ENCODE measurements at places on chromosomes 7 and 10.

DNA sequence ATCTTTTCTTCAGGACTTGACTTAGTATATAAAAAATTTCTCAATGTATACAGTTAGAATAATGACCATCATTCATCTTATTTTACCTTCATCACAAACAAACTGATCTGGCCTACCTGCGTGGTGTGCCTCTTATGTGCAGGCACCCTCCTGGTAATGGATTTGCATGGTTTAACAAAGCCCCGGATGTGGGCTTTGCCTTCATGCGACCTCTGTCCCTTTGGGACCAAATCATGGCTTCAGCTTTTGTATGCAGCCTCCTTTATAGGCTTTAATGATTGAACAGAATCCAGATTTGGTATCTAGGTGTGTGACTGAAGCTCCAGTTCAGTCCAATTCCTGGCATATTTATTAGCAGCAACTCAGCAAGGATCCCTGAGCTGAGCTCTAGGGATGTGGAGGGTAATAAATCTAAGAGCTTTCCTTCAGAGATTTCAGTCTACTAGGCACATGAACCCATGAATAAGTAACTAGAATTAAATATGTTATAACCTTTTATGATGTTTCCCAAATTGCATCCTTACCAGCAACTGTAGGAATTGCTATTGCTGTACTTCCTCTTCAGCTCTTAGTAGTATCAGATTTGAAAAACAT is 256.9 kb downstream of the ABCA13 start:
- no peak for DNase-seq

DNA sequence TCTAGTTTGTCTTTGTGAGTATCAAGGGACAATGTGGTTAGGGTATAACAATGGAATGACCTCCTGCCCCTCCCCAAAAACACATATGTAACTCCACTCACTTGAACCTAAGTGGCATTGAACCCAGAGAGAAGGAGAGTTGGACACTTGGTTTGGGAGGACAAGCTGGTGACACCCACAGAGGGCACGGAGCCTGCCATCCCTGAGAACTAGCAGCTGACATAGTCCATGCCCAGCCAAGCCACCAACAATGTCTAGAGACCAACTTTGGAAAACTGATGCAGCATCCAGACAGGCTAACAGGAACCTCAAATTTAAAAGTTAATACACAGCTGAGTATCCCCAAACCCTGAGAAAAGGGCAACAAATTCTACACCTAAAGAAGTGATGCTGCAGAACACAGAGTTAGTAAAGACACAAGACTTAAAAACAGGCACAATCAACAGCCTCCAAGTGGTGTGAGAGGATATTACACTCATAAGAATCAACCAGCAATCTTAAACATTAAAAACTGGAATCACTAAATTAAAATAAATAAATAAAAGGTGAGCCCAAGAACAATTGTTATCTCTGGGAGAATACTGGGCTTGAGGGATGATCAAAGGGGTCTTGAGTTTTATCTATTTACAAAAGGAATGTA is 27.2 kb downstream of the NUDCD3 start:
- no peak for DNase-seq

DNA sequence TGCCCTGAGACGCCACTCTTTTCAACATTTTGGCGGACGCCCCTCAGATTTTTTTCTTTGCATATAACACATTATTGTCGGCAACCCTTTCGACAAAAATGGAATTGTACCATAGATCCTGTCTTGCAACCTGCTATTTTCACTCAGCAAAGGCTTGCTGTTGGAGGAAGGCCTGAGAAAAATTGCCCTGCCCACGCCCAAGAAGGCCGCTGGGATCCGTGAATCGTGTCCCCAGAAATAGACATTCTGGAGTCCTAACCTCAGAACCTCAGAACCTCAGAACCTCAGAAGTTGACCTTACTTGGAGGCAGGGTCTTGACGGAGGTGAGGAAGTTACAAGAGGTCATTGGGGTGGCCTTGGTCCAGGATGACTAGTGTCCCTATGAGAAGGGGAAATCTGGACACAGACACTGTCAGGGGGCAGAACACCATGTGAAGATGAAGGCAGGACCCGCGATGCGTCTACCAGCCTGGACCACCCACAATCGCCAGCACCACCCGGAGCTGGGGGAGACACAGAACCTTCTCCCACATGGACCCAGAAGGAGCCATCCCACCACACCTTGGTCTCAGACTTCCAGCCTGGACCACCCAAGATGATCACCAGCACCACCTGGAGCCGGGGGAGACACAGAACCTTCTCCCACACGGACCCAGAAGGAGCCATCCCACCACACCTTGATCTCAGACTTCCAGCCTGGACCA is 19.1 kb upstream of the DNAAF5 start:
- no peak for DNase-seq

- no peak for DNase-seq
Observed at GRCh38 chr10:79139124-79139835, 70.5 kb downstream of the ZMIZ1 start.

DNA sequence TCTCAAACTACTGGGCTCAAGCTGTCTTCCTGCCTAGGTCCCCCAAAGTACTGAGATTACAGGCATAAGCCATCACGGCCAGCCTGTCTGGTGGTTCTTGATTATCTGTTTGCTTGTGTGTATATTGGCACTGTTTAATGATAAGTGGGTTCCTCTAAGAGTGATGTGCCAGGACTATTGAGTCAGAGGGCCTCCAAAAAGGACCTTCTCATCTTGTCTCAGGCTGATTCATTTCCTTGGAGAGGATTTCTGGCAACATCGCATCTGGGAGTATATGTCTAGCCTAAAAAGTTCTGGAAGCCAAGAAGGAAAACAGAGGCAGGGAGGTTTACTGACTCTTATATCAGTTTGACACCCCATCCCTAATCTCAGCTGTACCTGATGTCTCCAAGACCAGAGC is 27.1 kb upstream of the AKAP9 start:
- DNase-seq: no peak

- no peak for DNase-seq
Observed at GRCh38 chr7:25671111-25671510, 442.8 kb upstream of the NPVF start.

DNA sequence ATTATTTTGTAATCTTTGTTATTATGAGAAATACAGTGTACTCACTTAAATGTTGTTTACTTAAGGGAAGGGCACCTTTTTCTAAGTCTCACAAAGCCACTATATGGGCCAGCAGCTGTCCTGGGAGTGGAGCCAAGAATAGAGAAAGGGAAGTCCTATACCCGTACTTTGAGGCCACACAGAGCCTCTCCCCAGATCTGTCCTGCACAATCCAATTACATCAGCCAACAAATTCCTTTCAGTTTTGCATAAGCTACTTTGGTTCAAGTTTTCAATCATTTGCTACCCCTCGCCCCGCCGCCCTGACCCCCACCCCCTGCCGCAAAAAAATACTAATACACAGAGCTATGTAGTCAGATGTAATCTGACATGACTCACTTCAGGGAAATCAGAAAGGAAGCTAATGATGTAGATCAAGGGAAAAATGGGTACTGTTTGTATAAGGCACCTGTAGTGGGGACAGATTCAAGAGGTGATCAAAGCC is 297.4 kb upstream of the NEBL start:
- no peak for DNase-seq

- no peak for DNase-seq
Observed at GRCh38 chr10:15385552-15386455, 14.7 kb upstream of the FAM171A1 start.

DNA sequence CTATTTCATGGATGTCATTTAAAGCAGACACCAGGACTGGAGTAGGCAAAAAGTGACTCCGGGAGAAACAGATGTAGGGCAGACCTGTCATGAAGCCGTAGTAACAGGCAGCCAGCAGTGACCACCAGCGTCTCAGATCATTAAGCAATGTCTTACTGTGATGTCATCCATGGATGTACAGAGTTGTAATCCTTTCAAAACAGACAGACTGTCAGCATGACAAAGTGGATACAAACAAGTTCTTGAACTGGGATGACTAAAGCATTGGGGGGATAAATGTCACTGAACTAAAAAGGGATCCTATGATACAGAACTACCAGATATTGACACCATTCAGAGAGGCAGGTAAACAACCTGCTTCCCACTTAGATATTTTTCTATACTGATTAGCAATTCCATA is 675.5 kb downstream of the PARD3 start:
- DNase-seq: no peak

DNA sequence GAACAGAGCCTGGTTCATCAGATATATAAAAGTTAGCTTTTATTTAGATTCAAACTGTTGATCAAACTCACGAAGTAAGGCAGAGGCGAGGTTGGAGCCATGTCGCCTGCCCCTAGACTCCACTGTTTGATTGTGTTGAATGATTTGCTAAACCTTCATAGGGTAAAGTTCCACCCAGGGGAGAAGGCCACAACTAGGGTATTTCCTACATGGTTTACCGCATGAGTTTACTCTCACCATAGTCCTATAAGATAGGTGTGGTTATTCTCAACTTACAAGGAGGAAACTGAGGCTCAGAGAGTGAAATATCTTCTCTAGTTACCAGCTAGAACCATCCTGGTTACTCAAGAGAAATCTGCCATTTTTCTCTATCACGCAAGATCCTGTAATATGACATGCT is 31.8 kb downstream of the ARHGAP22 start:
- no peak for DNase-seq

GRCh38 chr10:66187053-66187733 is 738.6 kb upstream of the LRRTM3 start:
- no peak for DNase-seq

DNA sequence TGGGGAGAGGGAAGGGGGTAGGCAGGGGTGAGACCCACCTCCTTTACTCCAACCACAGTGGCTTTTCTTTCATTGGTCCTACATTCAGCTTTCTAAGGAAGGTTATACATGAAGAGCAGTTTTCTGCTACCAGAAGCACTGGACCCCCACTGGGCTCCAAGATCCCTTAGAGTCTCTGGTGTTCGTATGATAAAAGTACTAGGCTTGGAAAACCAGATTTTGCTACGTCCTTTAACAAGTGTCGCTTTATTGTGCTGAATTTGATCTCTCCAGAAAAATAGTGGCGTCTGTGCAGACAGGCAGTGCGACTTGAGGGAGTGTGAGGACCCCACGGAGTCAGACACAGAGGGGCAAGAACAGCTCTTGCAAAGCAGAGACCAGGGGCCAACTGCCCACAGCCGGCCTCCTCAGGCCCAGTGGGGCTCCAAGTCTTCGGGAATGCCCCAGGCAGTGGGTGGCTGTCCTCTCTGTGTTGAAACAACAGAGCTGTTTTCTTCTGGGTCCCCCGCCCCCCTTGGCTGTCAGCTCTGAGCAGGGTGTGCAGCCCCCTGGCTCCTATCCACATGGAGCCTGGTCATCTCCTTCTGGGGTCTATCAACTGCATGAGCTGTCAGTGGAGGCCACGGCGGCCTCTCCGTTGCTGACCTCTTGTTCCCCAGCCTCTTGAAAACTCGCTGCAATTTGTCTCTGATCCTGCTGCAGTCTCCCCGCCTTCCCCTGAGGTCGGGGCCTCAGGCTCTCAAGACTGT is 333.2 kb downstream of the RPS24 start:
- DNase-seq: no peak

- DNase-seq: peak; percentile 70
Observed at GRCh38 chr7:36781011-36781738, 56.9 kb upstream of the AOAH start.

GRCh38 chr7:80263333-80263732 is 128.7 kb downstream of the GNAI1 start:
- no peak for DNase-seq

DNA sequence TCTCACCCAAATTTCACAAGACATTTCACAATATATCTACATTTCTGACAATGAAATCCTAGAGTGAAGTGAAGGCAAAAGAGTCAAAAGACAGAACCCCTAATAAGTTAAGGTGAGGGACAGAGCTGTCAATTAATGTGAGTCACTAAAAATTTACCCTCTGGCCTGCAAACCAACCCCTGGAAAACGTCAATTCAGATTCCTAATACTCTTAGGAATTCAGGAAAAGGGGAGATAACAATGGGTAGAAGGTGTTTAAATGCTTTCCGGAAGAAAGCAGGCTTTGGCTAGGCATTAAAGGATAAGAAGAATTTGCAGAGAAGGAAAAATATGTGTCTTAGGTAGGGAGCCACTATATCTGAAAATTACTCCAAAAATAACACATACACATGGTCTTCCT is 299.6 kb downstream of the INHBA start:
- DNase-seq: no peak

GRCh38 chr10:114920459-114920858 is 17.5 kb upstream of the TRUB1 start:
- no peak for DNase-seq

- DNase-seq: no peak
Observed at GRCh38 chr10:108072466-108072865, 908.0 kb upstream of the SORCS1 start.

- DNase-seq: no peak
Observed at GRCh38 chr10:113980408-113981087, 63.1 kb upstream of the ADRB1 start.

DNA sequence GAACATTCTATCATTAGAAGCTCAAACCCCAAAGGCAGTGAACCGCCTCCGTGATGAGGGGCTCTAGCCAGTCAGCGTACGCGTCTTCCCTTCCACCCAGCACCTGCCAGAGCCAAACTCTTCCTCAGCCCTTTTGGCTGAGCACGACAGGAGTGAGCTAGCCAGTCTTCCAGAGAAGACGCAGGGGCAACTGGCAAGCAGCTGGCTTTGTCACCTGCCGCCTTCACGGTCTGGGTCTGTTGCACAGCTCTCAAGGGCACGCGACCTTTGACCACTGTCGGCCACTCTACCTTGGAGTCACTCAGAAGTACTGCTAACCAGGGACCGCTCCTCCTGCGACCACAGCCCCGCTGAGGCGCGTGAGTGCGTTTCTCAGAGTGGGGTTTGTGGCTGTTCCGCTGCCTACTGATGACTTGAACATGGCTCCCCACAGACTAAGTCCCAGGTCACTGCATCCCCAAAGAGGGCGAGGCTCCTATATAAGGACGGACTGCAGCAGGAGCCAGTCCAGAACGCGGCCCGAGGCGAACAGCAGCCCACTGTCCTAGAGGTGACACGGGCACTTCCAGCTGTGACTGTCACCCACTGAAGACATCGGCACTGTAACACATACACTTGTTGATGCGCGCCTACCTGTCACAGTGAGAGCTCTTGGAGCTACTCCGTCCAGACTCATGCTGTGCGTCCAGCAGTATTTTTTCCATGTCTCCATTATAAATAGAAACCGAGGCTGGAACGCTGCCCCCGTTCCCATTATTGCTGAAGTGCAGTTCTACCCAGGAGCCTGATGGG is 8.4 kb downstream of the BNIP3 start:
- no peak for DNase-seq

- DNase-seq: no peak
Observed at GRCh38 chr7:128135159-128135514, 103.9 kb upstream of the LRRC4 start.

DNA sequence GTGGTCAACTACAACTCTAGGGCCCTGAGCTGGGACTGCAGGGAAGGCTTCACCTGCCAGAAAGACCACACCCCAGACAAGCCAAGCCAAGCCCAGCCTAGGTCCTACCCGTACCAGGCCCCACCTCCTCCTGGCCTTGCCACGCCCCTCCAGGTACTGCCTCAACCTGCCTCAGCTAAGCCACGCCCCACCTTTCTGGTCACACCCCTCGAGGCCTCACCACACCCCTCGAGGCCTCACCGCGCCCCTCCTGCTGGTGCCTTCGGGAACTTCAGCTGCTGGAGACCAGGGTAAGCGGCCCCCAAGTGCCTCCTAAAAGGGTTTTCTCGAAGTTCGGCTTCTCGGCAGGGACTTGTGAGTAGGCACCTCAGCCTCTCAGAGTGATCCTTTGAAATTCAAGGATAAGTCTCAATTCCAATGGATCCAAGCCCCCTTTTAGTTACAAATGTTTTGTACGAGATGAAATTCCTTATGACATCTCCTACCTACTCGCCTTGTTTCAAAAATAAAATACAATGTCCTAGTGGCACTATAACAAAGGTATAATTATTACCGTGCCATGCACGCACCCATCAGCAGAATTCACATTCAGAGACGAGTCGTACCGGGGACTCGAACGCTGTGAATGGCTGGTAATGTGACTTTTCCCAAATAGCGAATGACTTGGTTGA is 171.2 kb downstream of the ARHGAP21 start:
- no peak for DNase-seq
